ENCODE measurements at places on chromosomes 6 and 20. TPM values are rescaled to one million over a fixed set of nuclear protein-coding genes. Genes with fewer than 3 reads are reported as not detected.
A peak's percentile ranks its signal among the peaks of the same experiment; 100 is the strongest.

Gene KCNK16
- polyA plus RNA-seq: not detected

Gene METTL24
- 0.18 TPM for polyA plus RNA-seq

Gene MRPS18A
- polyA plus RNA-seq: 31.8 TPM

Gene NRSN2
- 60.5 TPM for polyA plus RNA-seq

Gene C6orf163
- polyA plus RNA-seq: 0.33 TPM

DNA sequence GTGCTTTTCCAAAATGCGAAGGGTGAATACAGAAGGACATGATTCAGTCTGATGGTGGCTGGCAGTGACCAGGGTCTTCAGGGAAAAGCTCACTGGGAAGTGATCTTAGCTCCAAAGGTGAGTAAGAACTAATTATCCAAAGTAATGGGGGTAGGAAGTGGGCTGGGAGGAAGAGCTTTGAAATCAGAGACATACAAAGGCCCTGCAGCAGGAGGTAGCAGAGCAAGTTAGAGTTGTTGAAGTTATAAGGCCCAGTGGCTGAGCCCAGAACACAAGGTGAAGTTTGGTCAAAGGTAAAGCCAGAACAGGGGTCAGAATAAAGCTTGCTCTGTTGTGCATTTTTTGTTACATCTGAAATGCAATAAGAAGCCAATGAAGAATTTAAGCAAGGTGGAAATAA lies 81.2 kb downstream of the PLCB1 start:
- no peak overlapping the region for H3K4me3 ChIP-seq
- peaks cover 18% of the 10 kb centered on the region for H3K4me1 ChIP-seq
- H3K27me3 ChIP-seq: no peaks in the 10 kb centered on the region
- DNase-seq: no peak
- H3K36me3 ChIP-seq: no peaks in the 10 kb centered on the region

GRCh38 chr20:31473331-31474096 lies 1.4 kb downstream of the DEFB124 start:
- H3K36me3 ChIP-seq: no peaks in the 10 kb centered on the region
- no peak overlapping the region for H3K27ac ChIP-seq
- H3K27me3 ChIP-seq: peaks cover 22% of the 10 kb centered on the region
- DNase-seq: no peak
- no peaks in the 10 kb centered on the region for H3K4me1 ChIP-seq

DNA sequence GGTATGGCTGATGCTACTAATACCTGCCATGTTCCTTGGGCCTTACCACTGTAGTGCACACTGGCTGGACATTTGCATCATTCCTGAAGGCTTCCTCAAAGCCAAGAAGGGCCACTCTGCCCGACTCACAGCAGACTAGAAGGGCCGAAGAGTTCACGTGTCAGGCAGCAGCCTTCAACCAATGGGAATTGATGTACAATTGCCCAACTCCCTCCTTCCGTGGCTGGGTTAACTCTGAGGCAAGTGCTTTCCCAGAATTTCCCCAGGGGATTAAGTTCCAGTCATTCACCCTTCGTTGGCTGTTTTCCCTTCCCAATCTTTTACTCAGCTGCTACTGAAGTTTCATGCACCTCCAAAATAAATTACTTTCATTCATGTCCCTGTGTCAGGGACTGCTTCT lies 29.8 kb downstream of the PSMB9 start:
- no peaks in the 10 kb centered on the region for H3K36me3 ChIP-seq
- DNase-seq: peak; percentile 64
- H3K27me3 ChIP-seq: no peaks in the 10 kb centered on the region
- H3K4me3 ChIP-seq: no peak overlapping the region
- H3K27ac ChIP-seq: no peak overlapping the region
